NCI-H748 treated with DMSO at 0.1 percent for 48 hours (cell line): ENCODE measurements at places on chromosomes 1 and 21.

- no peak for DNase-seq
Measured at GRCh38 chr1:150256198-150256553, 1.4 kb upstream of the CA14 start.

GRCh38 chr21:40577285-40578043 lies 269.5 kb downstream of the DSCAM start:
- DNase-seq, result no peak

DNA sequence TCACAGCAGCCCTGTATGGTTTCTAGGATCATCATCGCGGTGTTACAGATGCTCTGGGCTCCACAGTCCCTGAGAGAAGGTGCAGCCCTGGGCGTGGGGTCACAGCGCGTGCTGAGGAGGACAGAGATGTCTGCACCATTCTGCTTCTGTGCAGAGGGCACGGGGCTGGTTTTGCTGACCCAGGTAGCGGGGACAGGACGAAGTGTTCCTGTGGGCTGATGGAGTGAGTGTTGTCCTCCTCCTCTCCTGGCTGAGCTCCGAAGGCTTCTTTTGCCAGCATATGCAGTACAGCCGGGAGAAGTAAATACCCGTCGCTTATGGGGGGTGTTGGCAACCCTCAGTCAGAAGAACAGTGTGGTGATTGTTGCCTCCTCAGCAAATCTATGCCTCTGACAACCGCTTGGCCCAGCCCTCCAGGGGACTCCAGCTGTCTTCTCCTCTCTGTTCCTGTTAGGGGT lies 101.5 kb downstream of the DDX20 start:
- no peak for DNase-seq

DNA sequence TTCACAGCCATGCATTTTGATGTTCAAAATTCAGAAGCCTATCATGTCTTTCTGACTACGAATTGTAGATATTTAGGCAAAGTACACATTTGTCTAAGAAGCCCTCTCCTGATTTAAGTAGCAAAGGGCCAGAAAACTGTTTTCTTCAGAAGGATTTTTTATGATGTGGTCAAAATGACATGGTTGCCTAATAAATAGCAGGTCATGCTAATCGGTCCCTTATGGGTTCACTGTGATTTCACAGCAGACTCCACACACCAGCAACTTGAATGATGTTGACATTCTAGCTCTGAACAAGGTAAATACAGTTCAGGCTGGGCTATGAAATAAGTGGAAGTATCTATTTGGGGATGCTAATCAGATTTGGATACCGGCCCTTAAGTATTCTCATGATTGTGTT lies 178.7 kb upstream of the DPYD start:
- DNase-seq, result no peak

- DNase-seq, result no peak
Measured at GRCh38 chr1:112618114-112618720, 724 bp downstream of the ST7L start.

DNA sequence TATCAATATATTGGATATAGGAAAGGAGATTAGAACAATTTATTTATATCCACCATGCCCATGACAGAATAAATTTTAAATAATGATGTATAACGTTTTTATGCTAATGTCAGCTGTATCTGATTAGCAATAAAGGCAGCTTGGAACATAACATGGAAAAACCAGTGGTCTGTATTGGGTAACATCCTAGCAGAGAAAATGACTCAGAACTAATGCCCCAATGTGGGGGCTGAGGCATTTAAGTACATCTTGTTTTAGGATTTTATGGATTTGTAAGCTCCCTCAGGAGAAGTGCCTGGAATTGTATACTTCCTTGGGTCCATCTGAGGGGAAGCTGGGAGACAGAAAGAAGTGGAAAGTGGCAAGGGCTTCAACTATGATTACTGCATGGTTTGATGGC lies 82.3 kb downstream of the HMCN1 start:
- DNase-seq, result no peak

GRCh38 chr1:240232530-240232929 lies 140.8 kb downstream of the FMN2 start:
- DNase-seq, result no peak

DNA sequence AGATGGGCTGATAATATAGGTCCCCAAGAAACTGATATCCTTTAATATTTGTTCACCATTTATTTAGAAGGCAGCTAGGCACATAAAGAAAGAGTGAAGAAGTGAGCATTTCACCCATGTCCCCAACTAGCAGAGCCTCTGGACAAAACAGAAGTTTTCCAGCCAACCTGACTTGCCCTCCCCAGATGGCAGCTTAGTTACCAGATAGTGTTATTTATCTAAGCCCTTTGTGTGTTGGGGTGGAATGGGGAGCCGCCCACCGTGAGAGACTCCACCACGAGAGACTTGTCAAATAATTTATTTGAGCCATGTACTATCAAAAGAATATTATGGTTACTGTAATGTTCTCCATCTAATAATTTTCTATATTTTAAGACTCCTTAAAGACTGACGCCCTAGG lies 54.9 kb upstream of the C1orf198 start:
- DNase-seq, result no peak
